ENCODE measurements at places on chromosomes 16 and 17.

DNA sequence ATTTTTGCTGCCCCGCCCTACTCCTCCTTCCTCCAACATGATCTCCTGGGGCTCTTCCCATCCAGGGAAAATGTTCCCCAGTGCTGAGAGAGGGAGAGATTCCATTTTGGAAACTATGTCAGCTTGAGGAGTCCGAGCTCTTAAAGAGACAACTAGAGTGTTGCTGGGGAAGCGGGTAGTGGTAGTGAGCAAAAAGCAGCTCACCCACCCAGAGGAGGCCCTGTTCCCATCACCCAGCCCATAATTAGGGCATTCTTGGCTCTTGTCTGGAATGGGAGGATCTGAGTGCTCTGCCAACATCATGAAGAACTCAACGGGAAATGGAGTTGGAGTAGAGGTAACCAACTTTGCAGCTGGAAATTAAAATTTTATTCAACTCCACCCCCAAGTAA, 9.1 kb upstream of the MSL1 start:
- DNase-seq = no peak

- no peak for DNase-seq
Observed at GRCh38 chr17:66460558-66460957, 158.1 kb downstream of the PRKCA start.

- DNase-seq = peak; percentile 90
Observed at GRCh38 chr16:9008601-9009260, 45.0 kb upstream of the USP7 start.

GRCh38 chr17:28643983-28644786, 773 bp downstream of the BLTP2 start:
- peak; percentile 82 for DNase-seq

DNA sequence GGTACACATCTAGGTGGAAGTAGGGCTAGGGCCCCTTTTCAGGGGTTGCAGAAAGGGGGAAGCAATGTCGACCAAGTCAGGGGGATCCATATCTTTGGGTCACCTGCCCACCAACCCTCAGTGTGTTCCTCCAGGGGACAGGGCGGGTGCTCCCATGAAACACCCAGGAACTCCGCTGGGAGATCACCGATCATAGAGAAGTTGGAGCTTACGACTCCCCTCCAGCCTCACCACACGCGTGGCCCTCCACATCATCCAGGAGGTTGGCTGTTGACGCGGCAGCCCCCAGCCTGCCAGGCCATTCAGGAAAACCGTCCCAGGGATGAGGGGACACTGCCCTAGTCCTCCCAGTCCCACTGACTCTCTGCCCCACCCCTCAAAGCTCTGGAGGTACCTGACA, 17.3 kb upstream of the MRPS23 start:
- DNase-seq = no peak

DNA sequence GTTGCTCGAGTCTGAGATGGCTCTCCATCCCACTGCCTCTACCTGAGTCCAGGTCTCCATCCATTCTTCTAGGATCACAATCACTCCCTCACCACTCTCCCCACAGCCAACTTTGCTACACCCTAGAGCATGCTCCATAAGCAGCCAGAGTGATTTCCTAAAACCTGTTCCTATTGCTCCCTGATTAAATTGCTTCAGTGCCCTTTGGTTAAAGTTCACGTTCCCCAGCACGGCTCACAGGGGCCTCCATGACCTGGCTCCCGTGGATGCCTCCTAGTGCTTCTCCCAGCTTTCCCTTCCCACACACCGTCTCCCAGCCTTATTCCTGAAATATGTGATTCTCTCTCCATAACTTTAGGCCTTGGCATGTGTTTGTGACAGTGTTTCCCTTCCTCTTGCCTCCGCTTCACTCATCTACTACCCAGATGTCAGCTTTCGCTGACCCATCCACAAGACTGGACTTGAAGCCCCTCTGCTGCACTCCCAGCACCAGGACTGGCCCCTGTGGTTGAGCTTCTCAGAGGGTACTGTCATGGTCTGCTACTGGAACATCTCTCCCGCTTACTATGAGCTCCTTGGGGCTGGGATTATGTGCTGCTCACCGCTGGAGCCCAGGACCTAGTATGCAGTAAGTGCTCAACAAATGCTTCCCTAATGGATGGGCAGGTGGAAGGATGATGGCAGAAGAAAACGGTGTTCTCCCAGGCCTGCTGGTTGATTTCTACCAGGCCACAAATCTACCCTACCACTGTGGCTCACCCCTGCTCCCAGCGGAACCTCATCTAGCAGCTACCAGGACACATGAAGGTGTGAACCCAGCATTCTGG, 17.9 kb downstream of the MYO18A start:
- no peak for DNase-seq

- no peak for DNase-seq
Observed at GRCh38 chr16:27328937-27329336, 15.2 kb downstream of the IL4R start.

- no peak for DNase-seq
Observed at GRCh38 chr16:86959729-86960128, 357.5 kb downstream of the C16orf95 start.

DNA sequence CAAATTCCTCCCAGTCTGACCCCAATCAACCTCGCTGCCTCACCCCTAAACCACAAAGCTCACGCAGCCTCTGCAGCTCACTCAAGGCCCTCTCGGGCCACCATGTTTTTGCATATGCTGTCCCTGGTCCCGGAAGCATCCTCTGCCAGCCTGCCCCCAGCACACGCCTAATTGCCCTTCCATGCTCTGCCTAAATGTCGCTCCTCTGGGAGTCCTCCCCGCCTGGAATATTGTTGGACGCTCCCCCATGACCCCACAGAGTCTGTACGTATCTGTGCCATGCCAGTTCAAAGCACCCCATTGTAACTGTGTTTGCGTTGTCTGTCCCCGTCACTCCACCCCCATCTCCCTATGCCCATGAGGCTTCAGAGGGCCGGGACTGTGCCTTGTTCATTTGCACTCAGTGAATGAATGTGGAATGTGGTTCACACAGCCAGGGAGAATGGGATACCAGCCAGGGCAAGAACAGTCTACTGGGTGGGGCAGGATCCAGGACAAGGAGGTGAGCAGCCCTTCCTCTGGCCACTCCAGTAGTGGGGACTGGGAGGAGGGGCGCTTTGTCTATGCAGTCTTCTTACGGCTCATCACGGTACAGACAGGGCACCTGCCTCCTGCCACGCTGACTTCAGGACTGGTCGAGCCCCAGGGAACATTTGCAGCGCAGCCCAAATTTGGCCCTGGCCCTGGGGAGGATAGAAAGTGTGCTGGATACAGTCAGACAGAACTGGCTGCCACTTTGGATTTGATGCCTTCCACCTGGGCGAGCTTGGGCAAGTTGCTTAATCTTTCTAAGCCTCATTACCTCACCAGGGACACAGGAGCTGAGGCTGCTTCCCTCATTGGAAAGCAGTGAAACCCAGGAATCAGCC, 48.5 kb downstream of the NOS2 start:
- DNase-seq = no peak

- no peak for DNase-seq
Observed at GRCh38 chr17:28861393-28862203, 6.8 kb downstream of the ERAL1 start.

GRCh38 chr16:81634380-81635062, 144.6 kb upstream of the PLCG2 start:
- no peak for DNase-seq

GRCh38 chr16:31362476-31363405, 7.8 kb downstream of the ITGAX start:
- no peak for DNase-seq

DNA sequence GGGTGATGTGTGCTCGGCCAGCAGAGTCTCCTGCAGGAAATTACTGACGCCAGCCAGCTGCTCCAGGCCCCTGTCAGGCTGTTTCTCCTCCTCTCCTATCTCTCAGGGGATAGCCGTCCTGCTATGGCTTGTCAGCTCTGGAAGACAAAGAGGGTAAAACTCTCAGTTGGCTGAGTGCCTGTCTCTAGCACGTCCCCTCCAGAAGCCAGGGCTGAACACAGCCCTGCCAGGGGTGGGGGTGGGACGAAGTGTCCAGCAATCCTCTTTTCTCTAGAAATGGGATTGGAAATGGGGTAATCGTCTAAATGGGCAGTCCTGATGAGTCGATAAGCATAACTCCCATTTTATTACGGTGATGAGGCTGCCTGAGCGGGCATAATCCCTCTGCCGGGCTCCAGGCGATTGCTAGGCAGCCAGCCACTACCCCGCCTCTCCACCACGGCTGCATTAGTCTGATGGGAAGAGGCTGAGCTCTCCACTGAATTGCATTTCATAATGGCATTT, 89.1 kb upstream of the GNAO1 start:
- no peak for DNase-seq

DNA sequence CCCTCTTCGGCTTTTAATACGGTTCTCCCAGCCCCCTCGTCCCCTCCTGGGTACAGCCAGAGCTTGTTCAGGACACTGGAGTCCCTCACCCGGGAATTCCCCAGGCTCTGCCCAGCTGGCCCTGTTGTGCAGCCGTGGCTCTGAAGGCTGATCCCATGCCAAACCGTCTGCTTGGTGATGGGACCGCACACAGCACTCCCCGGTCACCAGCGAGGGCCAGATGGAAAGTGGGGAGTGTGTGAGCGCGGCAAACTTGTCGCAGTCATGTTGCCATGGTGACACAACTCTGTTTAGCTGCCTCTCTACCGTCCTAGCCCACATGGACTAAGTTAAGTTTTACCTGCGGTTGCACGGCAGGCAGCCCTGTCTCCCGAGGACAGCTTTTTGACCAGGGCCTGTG, 107.9 kb downstream of the RAP1GAP2 start:
- DNase-seq = no peak

DNA sequence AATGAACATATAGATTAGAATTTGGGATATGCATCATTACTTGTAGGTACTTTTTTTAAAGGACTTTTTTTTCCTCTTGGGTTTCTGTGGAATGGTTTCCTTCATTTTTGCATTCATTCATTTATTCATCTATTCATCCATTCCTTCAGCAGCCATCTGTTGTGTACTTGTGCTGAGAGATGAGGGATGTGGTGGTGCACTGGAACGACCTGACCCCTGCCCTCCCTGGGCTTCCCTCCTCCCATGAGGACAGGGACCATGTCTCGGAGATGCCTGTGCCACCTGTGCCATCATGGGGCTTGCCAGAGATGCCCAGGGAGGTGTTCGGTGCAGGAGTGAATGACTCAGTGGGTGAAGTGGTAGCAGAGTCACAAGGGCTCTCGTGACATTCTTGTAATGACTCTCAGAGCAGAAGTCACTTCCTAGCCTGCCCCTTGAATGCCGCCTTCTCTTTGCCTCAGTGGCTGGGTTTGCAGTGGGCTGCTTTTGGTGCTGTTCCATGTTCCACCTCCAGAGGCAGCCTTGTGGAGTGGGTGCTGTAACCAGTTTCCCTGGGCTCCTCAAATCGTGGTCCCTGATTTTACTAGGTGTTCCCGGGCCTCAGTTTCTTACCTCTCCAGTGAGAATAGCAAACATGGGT, 43.9 kb downstream of the CLEC16A start:
- DNase-seq = peak; percentile 15

GRCh38 chr17:40532520-40533253, 31.3 kb upstream of the TNS4 start:
- no peak for DNase-seq

DNA sequence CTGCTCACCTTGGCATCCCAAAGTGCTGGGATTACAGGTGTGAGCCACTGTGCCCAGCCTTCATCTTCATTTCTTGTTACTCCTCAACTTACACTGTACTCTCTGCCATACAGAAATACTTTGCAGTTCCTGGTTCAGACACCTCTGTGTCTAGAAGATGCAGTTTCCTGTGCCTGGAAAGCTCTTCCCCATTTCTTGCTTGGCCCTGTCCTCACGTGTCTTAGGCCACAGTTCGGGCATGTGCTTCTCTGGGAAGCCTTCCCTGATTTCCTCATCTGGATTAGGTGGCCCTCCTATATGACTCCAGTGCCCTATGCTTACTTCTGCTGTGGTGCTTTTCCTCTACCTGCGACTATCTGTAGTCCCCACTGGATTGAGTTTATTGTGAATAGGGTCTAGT, 26.5 kb upstream of the CDR2 start:
- DNase-seq = no peak

GRCh38 chr16:68644715-68645493, at the start of gene CDH3:
CDH3 (plus strand) TSS chr16:68645310; CDS start chr16:68645380, 70 bp downstream.
- DNase-seq = peak; percentile 27

DNA sequence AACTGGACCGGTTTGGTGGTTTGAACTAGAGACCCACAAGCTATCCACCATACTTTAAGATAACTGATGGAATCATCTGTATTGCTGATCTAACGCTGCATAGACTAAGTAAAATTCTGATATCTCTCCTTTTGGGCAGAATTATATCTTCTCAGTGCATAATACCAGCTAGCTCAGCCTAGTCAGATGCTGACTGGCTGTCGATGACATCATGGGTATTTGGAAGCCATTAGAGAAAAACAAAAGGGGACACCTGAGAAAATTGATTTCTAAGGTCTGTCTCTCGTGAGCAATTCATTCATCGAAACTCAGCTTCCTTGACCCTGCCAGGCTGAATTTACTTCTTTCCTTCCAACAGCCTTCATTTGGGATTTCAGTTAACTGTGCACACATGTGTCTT, 263.0 kb upstream of the CCL2 start:
- no peak for DNase-seq

DNA sequence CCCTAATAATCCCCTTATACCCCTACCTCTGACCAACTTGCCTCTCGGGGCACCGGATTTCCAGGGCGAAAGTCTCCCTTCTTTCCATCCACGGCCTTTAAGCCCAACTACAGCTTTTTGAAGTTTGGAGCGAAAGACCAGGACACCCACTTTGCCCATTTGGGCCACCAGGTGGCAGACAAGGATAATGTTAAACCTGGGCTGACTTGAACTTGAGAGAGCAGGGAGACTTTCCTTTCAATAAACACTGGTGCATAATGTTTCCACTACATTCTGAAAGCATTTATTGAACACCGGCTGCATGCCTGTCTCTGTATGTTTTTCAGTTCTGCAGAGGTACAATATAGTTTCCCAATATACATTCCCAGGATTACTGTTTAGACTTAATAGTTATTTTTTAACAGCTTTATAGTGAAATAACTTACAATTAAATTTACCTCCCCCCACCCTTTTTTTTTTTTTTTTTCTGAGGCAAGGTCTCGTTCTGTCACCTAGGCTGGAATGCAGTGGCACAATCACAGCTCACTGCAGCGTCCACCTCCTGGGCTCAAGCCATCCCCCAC, 6.9 kb upstream of the CES3 start:
- peak; percentile 89 for DNase-seq

DNA sequence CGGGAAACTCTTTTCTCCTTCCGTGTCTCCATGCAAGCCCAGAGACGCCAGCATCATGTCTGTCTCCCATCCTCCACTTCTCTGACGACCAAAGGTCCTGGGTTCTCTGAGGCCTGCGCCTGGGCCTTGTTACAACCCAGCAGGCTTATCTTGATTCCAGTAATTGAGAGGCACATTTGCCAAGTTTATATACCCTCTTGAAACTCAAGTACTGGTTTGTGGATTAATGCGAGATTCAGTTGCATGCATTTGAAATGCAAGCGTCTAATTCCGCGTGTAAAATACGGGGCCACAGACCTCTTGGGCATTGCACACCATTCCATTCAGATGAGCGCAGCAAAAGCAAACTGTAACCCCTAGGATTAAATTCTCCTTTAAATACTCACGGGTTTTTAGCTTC, 28.7 kb upstream of the CRISPLD2 start:
- DNase-seq = no peak

- no peak for DNase-seq
Observed at GRCh38 chr17:69732272-69732918, 317.9 kb downstream of the MAP2K6 start.
